Activated CD4-positive, alpha-beta T cell treated with anti-CD3 and anti-CD28 coated beads, Interleukin-2, amount 10 ng/mL, durations not matched to agents 24 days and 14 days (primary cell): ENCODE measurements at places on chromosomes 5 and 9. TPM values are rescaled to one million over a fixed set of nuclear protein-coding genes. Genes with fewer than 3 reads are reported as not detected.

DNA sequence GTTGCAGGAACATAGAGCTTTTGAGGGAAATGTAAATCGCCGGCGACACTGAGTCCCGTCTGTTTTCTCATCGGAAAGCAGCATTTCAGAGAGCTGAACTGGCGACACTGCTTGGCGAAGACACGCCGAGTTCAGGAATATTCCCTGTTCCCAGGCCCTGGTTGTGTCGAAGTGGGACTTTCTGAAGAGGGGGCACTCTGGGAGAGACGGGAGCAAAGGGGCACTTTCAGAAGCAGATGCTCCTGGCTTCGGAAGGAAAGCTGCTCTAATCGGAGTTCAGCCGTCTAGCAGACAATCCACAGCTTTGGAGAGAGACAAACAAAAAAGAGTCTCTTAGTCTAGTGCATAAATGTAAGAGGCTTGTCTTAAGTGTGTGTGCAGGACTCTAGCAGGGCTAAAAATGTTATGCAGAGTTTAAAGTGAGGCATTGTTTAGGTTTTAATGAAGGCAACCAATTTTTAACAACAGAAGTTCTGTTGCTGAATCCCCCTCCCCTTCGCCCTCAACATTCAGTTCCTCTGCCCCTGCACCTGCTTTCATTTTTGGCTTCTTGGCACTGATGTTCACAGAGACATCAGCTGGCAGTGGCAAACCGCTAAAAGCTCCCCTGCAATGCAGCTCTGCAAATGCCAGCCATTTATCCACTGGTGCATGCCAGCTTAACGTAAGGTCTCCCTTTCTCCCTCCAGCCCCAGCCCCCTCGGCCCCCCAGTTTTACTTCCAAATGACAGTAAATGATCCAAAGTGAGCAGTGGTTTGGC, 289.5 kb upstream of the MPDZ start:
- DNase-seq, result no peak

GRCh38 chr9:74644023-74644422, 146.9 kb downstream of the RORB start:
- no peak for DNase-seq

TLX3 gene
- total RNA-seq, result not detected in 2 replicates

CA9 gene
- total RNA-seq, result 0.52 and 0.82 TPM in 2 replicates

DDX41 gene
- 157 and 172 TPM in 2 replicates for total RNA-seq

- no peak for DNase-seq
Measured at GRCh38 chr9:34558919-34559623, 30.5 kb downstream of the CNTFR start.

DNA sequence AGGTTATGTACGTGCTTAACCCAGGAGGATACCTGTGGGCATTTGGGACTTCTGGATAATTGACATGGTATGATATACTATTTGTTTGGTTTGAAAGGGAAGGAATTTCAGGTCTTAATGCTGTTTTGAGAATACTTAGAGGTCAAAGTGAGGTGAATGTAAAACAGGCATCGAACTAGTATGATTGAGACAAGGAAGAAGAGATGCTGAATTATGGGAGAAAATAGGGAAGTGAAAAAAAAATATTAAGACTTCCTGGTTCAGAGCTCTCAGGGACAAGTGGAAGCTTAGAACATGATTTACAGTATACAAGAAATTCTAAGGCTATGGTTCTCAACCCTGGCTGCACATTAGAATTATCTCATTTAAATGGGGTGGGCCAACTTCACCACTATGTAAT, 115.3 kb downstream of the CD180 start:
- no peak for DNase-seq

GRCh38 chr5:87243161-87243844, 24.4 kb upstream of the RASA1 start:
- no peak for DNase-seq

DNA sequence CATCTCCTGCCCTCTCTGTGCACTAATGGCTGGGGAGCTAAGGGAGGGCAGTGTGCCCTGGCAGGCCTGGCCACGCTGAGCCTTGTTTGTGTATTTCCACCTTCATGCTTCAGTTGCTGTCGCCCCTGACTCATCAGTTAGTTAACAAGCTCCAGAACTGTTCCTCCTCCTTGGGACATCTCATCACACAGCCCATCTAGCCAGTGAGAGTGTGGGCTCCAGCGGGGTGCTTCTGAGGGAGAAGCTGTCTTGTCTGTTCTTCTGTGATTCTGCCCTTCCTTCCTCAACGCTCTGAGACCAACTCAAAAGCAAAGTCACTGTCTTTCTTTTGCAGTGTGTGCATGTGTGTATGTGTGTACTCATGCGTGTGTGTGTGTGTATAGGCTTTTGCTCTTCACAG, 58.3 kb upstream of the CPEB4 start:
- DNase-seq, result no peak
